Thoracic aorta (tissue), 2 donors: ENCODE measurements at places on chromosomes 5 and 9.

DNA sequence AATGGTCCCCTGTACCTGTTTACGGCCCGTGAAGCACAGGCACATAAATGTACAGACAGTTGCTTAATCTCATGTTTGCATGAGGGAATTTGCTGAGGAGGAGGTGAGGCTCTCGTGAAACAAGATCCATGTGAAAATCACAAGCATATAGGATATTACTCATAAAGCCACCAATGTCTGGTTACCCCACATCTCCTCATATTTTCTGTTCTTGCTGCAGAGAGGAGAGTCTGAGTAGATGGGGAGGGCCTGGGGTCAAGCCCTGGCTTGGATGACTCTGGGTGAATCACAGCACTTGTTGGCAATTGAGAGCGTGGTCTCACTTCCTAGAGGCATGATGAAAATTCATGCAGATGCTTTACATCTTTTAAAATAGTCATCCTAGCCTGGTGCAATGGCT lies 975 bp downstream of the AGXT2 start:
- DNase-seq = no peak

GRCh38 chr9:38066914-38067858 lies 1.8 kb downstream of the SHB start:
- peak; percentile 27 for DNase-seq

- DNase-seq = no peak
These were observed 29.8 kb downstream of the MYO10 start for GRCh38 chr5:16906255-16906654.

GRCh38 chr5:131224387-131225201 lies 39.3 kb upstream of the CDC42SE2 start:
- no peak for DNase-seq

GRCh38 chr9:137988051-137988450 lies 110.5 kb downstream of the CACNA1B start:
- DNase-seq = no peak

GRCh38 chr5:124303366-124303765 lies 443.1 kb downstream of the ZNF608 start:
- no peak for DNase-seq

DNA sequence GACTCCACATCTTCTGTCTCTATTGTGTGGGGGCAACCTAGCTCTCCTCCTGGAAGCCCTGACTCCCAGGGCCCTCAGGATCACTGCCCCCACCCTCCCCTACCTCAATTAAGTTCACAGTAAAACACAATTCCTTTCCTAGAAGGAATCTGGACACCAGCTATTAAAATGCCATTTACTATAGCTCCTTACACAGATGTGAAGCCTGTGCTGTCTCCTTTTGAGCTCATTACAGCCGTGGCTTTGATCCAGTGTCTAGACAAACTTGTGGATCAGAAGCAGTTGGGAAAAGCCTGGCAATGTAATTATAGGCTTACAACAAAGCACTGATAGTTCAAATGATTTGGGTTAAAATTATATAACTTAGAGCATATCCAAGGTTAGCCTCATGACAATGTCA lies 107.0 kb upstream of the SMIM23 start:
- no peak for DNase-seq

GRCh38 chr9:101326501-101326900 lies 58.3 kb downstream of the BAAT start:
- no peak for DNase-seq

DNA sequence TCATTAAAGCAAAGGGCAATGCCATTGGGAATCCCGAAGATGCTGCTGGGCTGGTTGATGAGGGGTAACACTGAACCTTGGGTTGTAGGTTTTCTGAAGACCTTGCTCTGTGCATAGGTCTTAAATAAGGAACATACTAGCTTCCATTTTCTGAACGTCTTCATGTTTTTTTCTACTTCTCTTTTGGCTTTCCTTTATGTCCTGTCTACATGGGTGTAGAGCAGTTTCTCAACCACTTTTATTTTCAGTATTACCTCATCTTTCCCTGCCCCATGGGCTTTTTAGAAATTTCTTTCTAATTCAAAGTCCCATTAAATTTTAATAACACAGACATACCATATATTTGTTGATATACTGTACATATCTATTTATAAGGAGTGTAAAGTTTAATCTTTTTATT lies at the start of gene IFNA14:
Gene IFNA14 (minus strand): TSS at position 95 of the 400 bp plus-strand sequence. CDS start 70 bp downstream, at position 25.
- no peak for DNase-seq

- no peak for DNase-seq
These were observed 103.9 kb upstream of the MEGF10 start for GRCh38 chr5:127186657-127187056.

- DNase-seq = no peak
These were observed 80.6 kb upstream of the IL6ST start for GRCh38 chr5:56075361-56075760.

DNA sequence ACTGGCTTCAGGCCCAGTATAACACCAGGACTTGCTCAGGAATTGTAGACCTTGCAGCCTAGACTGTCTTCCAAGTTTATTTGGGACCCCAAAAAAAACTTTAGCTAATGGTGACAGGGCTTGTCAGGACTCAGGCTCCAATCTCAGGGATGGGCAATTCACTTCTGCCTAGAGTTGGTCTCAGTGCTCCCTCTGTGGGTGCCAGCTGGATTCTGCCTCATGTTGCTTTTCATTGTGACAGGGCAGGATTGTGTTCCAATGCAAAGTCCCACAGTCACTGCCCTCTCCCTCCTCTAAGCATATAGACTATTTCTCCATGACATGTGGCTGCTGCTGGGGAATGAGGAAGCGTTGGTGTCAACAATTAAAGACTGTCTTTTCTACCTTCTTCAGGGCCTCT lies 174.7 kb downstream of the CYLC2 start:
- no peak for DNase-seq

DNA sequence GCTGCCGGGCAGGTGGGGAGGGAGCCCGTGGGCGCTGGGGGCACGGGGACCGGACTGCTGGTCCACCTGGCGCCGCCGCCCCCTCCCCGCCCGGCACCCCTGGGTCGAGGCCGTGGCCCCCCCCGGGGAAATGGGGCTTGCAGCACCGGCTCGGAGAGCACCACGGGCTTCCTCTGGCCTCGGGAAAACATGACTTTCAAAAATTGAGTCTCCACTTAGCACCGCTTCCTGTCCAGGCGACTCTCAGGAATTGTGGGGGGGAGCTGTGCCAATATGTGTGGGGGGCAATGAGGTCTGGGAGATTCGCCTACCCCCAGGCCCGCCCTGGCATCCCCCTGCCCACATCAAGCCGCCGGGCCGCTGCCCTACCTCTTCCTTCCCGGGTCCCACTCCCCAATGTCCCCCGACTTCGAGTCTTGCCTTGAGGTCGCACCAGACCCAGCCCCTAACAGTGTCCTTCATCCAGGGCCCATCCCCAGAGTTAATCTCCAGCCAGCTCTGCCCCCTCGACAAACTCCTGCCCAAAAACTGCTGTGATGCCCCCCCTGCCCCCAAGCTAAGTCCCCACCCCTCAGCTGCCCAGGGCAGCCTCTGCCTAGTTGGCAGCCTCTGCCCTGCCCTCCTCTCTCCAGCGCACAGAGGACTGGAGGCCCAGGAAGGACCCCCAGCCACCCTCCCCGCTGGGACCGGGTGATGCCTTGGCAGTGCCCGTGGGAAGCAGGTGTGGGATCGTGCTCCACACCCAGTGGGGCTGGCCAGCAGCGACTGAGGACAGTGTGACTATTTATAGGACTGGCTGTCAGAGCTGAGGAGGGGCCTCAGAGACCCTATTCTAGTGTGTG lies 3.9 kb downstream of the EGFL7 start:
- no peak for DNase-seq

DNA sequence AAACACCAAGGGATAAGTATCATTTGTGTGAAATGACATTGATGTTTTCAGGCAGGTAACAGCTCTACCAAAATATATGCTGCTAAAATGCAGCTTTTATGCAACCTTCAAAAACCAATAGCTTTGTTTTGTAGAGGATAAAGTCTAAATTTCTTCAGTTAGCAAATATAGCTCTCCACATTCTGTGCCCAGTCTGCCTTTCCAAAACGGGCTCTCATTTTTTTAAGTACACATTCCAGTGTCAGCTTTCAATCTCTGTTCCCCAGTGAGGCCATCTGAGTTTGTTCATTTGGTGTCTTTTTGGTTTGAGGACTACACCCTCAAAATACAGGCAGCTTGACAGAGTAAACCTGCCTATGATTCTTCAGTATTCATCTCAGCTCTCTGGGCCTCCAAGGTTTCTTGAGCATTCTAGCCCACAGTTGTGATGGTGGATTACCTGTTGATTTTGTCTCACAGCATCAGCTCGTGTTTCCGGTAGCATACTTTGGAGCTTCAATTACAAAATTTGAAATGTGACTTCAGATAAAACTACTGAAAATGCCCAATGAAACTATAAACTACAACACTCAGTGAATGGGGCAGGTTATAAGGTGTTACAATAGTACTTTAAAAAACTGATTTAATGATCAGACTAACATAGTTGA lies 55.7 kb downstream of the NR3C1 start:
- no peak for DNase-seq

DNA sequence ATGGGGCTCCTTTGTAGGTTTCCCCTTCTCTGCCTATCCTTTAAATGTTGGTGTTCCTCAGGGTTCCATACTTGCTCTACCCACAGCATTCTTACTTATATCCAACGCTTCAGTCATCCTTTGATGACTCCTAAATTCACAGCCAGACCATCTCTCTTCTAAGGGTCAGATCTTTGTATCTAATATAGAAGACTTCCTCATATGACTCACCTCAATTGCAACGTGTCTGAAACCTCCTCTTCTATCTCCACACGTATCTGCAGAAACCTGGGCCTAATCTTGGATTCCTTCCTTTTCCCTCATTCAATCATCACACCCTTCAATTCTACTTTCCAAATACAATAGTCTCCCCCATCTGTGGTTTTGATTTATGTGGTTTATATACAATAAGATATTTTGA lies 68.3 kb downstream of the HMGCR start:
- DNase-seq = no peak

- DNase-seq = no peak
These were observed 35.5 kb downstream of the OR2Y1 start for GRCh38 chr5:180704362-180704761.

- no peak for DNase-seq
These were observed 663.6 kb upstream of the RIOK2 start for GRCh38 chr5:97846643-97847042.
